ENCODE measurements at places on chromosomes 4 and X.

DNA sequence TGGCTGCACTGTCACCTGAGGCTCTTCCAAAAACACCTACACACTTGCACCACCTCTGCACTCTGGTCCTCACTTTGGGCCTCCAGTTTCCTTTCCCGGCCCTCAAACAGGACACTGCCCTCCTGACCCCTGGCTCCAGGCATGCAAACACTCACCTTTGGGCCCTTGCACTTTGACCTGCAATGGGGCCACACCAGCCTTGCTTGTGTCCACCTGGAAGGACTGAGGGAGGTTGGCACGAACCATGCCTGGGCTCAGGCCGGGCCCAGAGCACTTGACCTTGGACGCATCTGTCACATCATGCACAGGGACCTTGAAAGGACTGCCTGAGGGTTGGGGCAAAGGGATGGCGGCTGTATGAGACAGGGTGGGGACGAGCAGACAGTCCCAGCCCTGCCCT, 15.6 kb downstream of the FLNA start:
- no peak for DNase-seq

DNA sequence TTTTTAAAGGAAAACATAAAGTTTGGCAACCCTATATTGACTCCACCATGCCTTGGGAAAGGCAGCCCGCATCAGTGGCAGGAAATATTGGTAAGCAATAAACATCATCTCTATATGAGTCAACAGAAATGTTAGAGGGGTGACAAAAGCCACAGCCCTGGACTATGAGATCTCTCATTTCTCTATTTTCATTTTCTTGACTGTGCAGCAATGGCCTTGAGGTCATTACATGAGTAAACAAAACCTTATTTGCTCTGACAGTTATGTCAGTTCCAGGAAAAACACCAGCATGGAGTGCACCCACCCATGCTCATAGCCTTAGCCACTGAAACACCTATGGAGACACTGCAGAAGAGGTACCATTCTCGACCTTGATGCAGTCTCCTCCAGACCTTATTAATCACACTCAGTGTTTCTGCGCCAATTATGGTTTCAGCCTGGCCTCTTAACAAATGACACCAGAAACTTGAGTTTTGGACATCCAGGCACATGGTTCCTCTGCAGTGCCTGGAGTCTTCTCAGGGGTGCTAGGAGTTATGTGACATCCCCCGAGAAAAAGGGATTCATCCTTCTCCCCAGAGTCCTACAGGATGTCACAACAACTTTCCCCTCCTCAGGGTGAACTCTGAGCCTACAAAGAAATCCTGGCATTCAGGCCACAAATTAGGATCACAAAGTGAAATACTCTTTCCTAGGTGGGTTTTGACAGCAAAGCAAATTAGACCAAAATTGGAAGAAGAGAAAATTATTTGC, 16.0 kb upstream of the HPGD start:
- DNase-seq, result no peak

DNA sequence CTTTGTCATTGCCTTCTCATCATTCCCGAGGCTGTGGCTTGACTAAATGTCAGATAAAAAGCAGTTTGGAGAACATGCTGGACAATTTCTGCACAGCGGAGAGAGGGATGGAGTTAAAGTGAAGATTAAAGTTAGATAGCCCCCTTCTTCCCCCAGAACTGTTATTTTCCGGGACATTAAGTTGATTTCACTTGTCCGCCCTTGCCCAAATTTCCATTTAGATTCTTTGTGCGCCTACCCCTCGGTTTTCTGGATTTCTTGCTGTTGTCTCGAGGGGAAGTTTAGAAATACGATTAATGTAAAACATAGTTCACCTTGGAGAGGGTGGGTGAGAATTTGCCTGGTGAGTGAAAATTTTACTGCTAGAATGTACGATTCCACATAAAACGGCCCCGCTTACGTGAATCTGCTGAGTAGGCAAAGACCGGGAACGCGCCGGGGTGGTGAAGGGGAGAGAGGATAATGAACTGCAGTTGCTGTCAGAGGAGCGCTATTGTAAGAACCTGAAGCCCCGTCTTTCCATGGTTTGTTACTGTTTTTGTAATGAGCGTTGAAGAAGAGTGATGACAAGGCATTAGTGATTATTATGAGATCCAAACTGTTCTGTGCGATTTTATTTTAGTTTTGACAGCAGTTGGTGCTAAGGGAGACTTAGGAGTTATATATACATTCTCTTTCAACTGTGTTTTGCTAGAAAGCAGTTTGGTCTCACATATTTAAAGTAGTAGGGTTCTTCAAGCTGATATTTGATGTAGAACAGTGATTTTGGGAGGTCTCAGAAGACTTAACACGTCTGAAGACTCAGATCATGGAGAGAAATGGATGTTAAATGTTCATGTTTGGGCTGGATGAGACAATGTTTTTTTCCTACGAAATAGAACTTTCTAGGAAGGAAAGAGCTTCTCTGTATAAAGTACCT, 73.0 kb downstream of the AFF1 start:
- no peak for DNase-seq

- no peak for DNase-seq
These were observed 531 bp upstream of the GPRIN3 start for GRCh38 chr4:89308161-89308500.

GRCh38 chr4:76003620-76004019, 3.7 kb downstream of the CXCL9 start:
- no peak for DNase-seq

Data from stimulated activated CD4-positive, alpha-beta T cell treated with anti-CD3 and anti-CD28 coated beads, Interleukin-15, amount 100 ng/mL, for 1 hour (primary cell).